Left lung (tissue), 14 donors: ENCODE measurements at places on chromosomes 12 and 14. TPM values are rescaled to one million over a fixed set of nuclear protein-coding genes. Genes with fewer than 3 reads are reported as not detected.
A peak's percentile ranks its signal among the peaks of the same experiment; 100 is the strongest.

DNA sequence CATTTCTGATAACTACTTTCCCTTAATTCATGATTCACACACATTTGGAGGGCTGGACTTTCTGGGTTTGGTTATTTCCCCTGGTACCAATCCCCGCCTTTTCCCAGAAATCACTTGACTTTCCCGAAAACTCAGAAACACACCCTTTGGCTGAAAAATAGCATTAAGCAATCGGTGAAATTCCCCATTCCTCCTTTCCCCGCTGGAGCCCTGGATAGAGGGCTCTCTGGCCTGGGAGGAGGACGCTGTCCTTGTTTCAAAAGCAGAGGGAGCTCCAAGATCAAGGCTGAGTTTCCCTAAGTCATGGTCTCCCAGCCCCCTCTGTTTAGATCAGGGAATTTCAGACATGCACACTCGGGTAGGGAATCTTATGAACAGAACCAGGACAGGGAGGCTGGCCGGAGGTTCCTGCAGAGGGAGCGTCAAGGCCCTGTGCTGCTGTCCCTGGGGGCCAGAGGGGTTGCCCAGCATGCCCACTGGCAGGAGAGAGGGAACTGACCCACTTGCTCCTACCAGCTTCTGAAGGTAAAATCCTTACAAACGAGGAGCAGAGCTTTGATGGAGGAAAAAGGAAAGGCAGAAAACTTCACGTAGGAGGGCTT, at the start of gene C1S:
Gene C1S, plus strand, starts transcription at position 366 of the 602 bp plus-strand sequence. CDS start 1,195 bp downstream, outside the sequence.
- peak; percentile 95 for DNase-seq

- no peak for DNase-seq
Measured at GRCh38 chr12:1117371-1117770, 126.3 kb downstream of the ERC1 start.

DNA sequence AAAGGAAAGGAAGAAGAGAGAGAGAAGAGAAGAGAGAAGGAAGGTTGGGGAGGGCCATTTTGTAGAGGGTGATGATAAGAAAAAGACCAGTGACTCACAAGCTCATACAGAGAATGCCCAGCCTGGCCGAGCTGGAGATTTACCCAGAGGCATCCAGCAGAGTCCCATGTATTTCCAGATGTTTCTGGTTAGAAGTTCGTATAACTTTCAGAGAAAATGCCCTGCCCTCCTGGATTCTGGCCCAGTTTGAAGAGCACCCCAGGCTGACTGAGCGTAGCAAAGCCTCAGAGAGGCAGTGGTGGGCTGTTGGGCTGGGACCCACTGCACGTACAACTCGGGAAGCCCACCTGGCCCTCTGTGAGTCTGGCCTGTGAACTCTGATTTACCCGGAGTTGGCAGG, 221.8 kb downstream of the SLC41A2 start:
- DNase-seq, result no peak

TAS2R42 gene
- polyA plus RNA-seq, result not detected
